H9 (cell line): ENCODE measurements at places on chromosomes 5 and 9. TPM values are rescaled to one million over a fixed set of nuclear protein-coding genes. Genes with fewer than 3 reads are reported as not detected.

Gene GABRA1
- total RNA-seq, result not detected in 2 replicates

Gene ANGPTL2
- total RNA-seq, result 4.8 and 5.1 TPM in 2 replicates

Gene XPA
- total RNA-seq, result 6.1 and 6.6 TPM in 2 replicates

DNA sequence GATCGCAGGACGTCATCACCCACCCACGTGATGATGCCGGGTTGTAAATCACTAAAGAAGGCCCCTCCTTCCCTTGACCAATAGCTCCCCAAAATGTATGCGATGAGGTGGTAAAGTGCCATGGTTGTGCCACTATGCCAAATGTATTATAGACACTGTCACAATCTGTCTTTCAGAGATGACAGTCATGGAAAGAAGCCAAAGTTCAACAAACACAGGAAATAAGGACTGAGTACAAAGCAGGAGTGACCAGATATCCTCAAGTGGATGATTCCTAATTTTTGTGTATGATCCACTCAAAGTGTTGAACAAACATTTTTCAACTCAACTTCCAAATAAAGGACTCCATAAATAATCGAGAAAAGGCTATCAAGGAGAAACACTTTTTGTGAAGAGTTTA lies 12.5 kb downstream of the GLIS3 start:
- DNase-seq, result no peak

GRCh38 chr9:80320916-80321315 lies 749.2 kb downstream of the TLE4 start:
- no peak for DNase-seq

DNA sequence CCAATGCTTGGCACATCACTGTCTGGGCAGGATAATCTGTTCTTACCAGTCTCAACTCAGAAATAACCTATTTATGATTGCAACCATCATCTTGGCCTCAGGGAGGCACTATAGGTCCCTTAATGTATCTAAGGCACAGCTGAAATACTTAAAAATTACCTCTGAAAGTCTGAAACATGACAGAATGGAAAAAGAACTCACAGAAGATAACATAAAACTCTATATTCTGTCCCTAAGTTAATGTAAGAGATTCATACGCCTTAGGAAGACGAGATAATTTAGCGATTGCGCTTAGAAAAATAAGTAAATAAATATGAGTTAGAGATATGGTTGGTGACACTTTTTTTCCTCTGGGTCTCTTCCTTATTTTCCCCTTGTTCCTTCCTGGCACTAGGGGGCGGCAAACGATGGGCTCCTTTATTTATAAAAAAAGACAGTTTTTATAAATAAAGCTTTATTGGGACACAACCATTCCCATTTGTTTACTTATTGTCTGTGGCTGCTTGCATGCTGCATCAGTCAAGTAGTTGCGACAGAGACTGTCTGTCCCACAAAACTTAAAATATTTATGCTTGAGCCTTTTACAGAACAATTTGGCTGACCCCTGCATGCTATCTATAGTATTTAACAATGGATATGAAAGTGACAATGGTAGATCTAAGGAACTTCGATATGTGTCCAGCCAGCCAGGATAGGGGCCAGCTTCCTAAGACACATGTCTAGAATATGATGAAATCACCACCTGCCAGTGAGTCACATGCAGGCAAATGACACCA lies 79.6 kb downstream of the PDE4D start:
- DNase-seq, result no peak
